ENCODE measurements at places on chromosomes 2 and 18. TPM values are rescaled to one million over a fixed set of nuclear protein-coding genes. Genes with fewer than 3 reads are reported as not detected.

GRCh38 chr2:48114256-48114655 lies 208.0 kb upstream of the FBXO11 start:
- DNase-seq: no peak

DNA sequence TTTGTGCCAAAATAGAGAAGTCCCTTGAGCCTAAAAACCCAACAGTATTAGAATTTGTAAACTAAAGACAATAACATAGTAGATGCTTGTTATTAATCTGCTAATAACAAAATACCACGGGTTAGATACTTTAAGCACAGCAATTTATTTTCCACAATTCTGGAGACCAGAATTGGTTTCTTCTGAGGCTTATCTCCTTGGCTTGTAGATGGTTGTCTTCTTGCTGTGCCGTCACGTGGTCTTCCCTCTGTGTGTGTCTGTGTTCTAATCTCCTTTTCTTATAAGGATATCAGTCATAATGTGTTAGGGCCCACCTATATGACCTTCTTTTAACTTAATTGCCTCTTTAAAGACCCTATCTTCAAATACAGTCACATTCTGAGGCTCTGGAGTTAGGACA lies 260.1 kb downstream of the CYRIA start:
- no peak for DNase-seq

- no peak for DNase-seq
Observed at GRCh38 chr2:152402780-152403759, 68.1 kb downstream of the FMNL2 start.

DNA sequence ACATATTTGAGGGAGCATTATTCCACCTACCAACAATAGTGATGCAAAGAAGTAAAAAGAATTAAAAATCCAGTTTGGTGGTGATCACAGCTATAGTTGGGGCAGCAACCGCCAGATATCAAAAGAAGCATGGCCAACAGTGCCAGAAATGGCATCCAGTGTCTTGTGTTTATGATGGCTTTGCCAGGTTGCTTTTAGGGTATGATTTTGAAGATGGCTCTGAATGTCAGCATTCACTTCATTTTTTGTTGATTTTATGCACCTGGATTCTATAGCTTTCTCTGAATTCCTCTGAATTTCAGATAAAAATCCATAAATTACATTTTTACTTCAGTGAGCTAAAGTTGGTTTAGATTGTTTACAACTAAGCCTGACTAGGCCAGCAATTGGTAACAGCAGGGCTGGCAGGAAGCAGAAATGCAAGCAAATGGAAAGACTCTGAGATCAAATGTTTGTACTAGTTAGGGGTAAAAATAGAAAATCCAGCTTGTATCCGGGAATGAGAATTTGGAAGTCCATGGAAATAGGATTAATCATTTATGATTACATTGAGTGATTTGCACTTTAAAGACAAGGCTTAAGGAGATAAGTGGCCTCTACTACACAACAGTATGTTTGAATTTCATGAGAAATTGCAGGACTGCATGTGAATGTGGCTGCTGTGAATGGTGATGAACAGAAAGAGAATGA lies 40.4 kb downstream of the COL3A1 start:
- DNase-seq: peak; percentile 51

GRCh38 chr2:98775146-98775986 lies 44.4 kb upstream of the MGAT4A start:
- no peak for DNase-seq

- no peak for DNase-seq
Observed at GRCh38 chr18:56475250-56475649, 163.1 kb downstream of the TXNL1 start.

Gene CNDP1
- not detected for polyA plus RNA-seq

Gene CRYGD
- not detected for polyA plus RNA-seq

All from AG04450 (cell line).